Glutamatergic neuron (in vitro differentiated cells): ENCODE measurements at places on chromosomes 2 and 18.

GRCh38 chr2:78999406-78999805 is 26.1 kb upstream of the REG3G start:
- DNase-seq = no peak

DNA sequence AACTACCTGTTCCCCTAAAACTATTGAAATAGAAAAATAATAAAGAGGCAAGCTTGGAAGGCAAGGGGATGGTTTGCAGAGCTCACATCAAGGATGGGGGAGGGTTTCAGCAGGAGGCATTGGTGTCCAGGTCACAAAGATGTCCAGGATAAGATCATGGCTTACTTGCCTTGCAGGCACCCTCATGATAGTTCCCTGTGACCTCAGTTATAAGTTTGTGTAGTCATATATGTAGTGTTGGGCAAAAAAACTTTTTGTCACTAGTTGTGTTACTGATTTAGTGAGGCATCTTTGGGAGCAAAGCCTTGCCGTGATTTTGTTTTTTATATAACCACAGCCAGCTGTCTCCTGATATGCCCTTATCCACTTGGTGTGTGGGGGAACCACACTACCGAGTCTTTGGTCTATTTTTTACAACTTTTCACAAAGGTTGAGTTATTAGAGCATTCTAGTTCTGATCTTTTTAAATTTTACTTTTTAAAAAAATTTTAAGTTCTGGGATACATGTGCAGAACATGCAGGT is 53.3 kb downstream of the IL1R2 start:
- no peak for DNase-seq

DNA sequence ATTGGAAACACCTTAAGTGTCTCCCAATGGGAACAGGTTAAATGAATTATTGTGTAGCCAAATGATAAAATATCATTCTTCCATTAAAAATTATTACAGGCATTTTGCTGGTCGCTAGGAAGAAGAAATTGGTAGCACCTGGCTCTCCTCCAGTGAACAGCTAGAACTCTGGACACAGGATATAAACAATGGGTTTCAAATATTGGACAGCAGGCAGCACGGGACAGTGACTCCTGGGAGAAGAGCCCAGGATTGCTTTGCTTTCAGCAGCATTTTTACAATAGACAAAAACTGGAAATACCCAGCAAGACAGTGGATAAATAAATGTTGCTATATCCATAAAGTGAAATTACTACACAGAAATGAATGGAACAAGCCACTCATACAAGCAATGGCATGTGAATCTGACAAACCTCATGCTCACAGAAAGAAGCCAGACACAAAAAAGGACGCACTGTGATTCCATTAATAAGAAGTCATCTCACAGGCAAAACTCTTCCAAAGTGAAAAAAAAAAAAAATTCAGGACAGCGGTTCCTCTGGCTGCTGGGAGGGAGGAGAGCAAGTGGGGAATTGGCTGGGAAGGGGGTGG is 50.5 kb downstream of the LAMA1 start:
- DNase-seq = no peak

- no peak for DNase-seq
These were observed 66.0 kb downstream of the HPCAL1 start for GRCh38 chr2:10368491-10369231.

DNA sequence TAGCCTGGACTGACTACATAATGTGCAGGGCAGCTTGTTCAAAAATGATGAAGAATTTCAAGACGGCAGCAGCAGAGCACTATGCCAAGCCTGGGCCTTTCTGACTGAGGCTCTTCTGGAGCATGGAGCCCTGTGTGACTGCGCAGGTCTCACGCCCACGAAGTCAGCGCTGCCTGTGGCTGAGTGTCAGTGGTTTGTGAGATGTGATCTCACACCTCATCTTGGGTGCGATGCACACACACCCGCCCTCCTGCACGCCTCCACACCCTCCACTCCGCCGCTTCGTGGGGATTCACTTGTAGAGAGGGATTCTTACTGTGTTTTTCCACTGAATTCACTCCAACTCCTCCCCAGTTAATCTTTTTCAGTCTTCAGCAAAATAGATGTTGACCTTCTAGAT is 103.9 kb downstream of the VIT start:
- no peak for DNase-seq

DNA sequence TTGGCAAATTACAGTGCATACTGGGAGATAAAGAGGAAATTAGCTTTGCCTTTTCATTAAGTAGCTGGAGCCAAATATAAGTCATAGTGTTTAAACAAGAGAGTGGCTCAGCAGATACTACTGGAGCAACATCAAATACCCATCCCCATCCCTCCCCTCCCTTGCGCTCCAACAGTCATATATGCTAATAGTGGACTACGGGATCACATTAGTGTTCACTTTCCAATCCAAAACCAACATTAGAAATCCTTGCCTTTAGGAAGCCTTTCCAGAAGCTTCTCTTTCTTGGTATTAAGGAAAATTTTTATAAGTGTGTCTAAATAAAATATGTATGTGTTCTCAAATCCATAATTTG is 1669.3 kb downstream of the SUCLG1 start:
- DNase-seq = no peak

DNA sequence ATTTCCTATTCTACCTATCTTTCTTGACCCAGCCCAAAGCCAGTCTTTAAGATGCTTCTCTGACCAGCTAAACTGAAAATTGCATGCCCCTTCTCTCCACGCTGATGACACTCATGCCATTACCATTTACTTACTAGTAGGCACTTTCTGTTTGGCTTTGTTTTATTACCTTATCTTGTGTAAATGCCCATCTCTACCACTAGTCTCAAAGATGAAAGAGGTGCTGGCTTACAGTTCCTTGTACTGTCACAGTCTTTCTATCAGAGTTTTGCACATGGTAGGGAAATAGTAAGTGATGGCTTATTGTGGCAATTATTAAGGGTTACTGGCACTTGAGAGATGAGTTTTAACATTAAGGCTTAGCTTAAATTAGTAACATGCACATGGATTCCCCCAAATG is 352.1 kb downstream of the RBM43 start:
- DNase-seq = no peak
